ENCODE measurements at places on chromosomes 3 and 15. TPM values are rescaled to one million over a fixed set of nuclear protein-coding genes. Genes with fewer than 3 reads are reported as not detected.

The TMEM207 gene
- 2.9 TPM for total RNA-seq

The ZNF660 gene
- 9.8 TPM for total RNA-seq

The PARP6 gene
- total RNA-seq: 37.6 TPM

The STXBP5L gene
- total RNA-seq: 0.24 TPM

GRCh38 chr3:106725566-106725965 is 651.7 kb upstream of the CCDC54 start:
- no peaks in the 10 kb centered on the region for H3K27me3 ChIP-seq
- H3K4me3 ChIP-seq: no peak overlapping the region
- DNase-seq: no peak
- no peak overlapping the region for H3K27ac ChIP-seq

DNA sequence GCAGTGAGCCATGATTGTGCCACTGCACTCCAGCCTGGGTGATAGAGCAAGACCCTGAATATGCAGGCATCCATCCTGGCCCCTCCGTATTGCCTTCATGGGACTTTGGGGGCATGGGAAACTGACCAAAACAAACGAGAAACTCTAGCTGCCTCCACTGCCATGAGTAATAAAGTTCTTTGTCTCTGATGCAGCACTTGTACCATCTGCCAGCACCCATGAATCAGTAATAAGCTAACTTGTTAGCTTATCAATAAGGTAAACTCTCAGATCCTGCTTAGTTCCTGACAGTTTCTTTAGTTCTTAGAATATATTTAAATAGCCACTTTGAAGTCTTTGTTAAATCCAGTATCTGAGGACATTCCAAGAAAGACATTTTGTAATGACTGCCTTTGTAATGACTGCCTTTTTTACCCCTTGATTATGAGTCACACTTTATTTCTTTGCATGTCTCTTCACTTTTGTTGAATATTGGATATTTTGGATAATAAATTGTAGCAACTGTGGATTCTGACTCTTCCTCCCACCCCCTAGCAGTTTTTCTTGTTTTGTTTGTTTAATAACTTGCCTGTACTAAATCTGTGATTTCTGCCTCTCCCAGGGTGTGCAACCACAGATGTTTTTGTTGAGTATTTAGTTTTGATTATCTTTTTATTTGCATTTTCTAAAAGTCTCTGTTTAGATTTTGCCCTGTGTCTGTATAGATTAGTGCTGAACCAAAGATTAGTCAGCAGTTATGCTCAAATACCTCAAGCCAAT is 136.9 kb downstream of the HCN4 start:
- no peak overlapping the region for H3K4me3 ChIP-seq
- H3K27ac ChIP-seq: no peak overlapping the region
- H3K27me3 ChIP-seq: no peaks in the 10 kb centered on the region
- H3K4me1 ChIP-seq: no peaks in the 10 kb centered on the region

- H3K4me1 ChIP-seq: peaks cover 35% of the 10 kb centered on the region
- no peak overlapping the region for H3K4me3 ChIP-seq
- H3K27ac ChIP-seq: no peak overlapping the region
- H3K27me3 ChIP-seq: no peaks in the 10 kb centered on the region
Observed at GRCh38 chr3:37810848-37811247, 50.8 kb upstream of the CTDSPL start.

DNA sequence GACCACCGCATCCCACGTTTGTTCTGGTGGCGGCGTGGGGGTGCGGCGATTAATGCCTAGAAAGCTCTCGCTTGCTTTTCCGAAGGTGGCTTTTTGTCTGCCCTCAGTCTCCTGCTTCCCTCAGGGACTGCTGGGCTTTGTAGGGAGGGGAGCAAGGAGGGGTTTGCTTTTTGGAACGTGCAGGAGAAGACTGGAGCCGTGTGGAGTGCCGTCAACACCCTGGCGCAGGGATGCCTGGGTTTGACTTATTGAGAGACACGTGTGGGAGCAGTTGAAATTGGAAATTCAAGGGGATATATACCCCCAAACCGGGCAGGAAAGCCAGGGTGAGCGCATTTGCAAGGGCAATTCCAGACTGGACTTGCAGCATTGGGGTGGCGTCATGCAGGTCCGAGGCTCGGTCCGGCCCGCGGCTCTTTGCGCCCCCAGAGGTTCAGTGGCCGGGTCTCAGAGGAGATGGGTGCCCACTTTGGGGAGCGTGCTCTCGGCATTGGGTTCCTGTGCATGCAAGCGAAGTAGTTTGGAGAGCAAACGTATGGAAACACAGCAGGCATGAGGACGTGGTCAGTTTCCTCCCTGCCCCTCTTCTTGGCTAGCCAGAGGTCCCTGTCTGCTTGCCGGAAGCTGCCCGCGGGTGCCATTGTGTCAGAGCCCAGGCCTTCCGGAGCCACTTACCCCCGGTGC is 2.1 kb downstream of the EPHB1 start:
- H3K4me1 ChIP-seq: no peaks in the 10 kb centered on the region
- no peaks in the 10 kb centered on the region for H3K36me3 ChIP-seq
- DNase-seq: no peak
- peaks cover 55% of the 10 kb centered on the region for H3K27me3 ChIP-seq
- peak overlapping the region; percentile 43 for H3K4me3 ChIP-seq

- H3K27ac ChIP-seq: no peak overlapping the region
- no peaks in the 10 kb centered on the region for H3K27me3 ChIP-seq
- H3K4me3 ChIP-seq: no peak overlapping the region
- H3K4me1 ChIP-seq: no peaks in the 10 kb centered on the region
- no peaks in the 10 kb centered on the region for H3K36me3 ChIP-seq
Observed at GRCh38 chr15:89936051-89936785, 23.5 kb upstream of the ARPIN start.

DNA sequence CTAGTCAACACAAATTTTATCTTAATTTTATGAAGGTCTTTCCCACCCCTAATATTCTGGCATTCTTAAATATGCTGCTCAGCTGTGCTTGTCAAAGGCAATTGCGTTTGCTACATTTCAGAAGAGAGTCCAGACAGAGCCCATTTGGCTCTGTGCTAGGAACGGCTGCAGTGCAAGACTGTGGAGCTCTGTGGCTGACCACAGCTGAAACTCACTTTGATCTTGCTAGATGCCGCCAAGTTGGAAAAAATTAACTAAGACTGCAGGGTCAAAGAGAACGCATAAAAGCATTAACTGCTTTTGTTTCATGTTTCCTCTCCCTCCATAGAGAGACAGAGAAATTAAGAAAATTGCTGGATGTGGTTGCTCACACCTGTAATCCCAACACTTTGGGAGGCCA is 7.6 kb upstream of the PPP1R2 start:
- H3K27me3 ChIP-seq: no peaks in the 10 kb centered on the region
- no peaks in the 10 kb centered on the region for H3K36me3 ChIP-seq
- peak overlapping the region; percentile 21 for H3K27ac ChIP-seq
- peaks cover 29% of the 10 kb centered on the region for H3K4me1 ChIP-seq

DNA sequence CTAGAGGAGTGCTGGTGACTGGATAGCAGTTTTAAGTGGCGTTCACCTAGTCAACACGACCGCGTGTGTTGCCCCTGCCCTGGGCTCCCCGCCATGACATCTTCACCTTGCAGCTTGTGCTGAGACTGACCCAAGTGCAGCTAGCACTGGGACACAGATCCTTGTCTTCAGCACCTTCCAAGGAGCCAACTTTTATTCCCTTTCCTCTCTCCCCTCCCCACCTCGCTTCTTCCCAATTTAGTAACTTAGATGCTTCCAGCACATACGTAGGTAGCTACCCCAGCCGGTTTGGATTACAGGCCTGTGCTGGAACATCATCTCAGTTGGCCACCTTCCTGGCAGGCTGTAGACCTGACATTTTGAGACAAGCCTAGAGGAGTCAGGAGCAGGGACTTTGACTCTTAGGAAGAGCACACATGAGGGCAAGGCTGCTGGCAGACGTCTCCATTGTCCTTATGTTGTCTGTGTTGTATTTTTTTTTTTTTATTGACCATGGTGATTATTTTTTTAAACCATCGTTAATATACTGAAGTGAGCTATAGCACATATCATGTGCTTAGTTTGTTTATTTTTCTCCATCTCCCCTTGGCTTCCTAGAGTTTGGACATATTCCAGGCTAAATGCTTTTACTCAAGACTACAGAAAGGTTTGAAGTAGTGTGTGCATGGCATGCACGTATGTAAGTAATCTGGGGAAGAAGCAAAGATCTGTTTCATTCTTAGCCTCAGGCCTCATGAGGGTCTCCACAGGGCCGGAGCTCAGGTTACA is 61.1 kb downstream of the AAGAB start:
- H3K4me1 ChIP-seq: peaks cover 38% of the 10 kb centered on the region
- peak overlapping the region; percentile 71 for H3K27ac ChIP-seq
- H3K27me3 ChIP-seq: no peaks in the 10 kb centered on the region
- H3K4me3 ChIP-seq: no peak overlapping the region

DNA sequence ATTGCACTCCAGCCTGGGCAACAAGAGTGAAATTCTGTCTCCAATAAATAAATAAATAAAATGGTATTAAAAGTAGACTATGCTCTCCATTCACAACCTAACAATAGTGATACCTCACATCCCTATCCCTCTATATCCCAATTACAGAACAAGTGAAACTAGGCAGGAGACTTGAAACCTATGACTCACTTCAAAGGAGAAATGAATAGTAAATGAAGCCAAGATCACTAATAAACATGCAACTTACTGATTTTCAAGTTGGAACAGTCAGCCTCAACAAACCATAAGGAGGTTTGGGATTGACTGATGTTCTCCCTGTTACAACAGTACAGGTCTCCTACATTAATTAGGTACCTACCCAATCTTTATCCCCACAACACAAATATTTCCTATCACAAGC is 103.4 kb downstream of the GSK3B start:
- no peak overlapping the region for H3K27ac ChIP-seq
- no peaks in the 10 kb centered on the region for H3K36me3 ChIP-seq
- DNase-seq: no peak
- H3K4me1 ChIP-seq: peaks cover 12% of the 10 kb centered on the region

All from hepatocyte (in vitro differentiated cells).